ENCODE measurements at places on chromosomes 11 and 22.

- H3K36me3 ChIP-seq = peaks cover 1% of the 10 kb centered on the region
- no peak overlapping the region for H3K4me3 ChIP-seq
- no peaks in the 10 kb centered on the region for H3K27me3 ChIP-seq
- H3K4me1 ChIP-seq = peaks cover 44% of the 10 kb centered on the region
- no peak for DNase-seq
Measured at GRCh38 chr22:36467042-36467810, 14.2 kb downstream of the TXN2 start.

DNA sequence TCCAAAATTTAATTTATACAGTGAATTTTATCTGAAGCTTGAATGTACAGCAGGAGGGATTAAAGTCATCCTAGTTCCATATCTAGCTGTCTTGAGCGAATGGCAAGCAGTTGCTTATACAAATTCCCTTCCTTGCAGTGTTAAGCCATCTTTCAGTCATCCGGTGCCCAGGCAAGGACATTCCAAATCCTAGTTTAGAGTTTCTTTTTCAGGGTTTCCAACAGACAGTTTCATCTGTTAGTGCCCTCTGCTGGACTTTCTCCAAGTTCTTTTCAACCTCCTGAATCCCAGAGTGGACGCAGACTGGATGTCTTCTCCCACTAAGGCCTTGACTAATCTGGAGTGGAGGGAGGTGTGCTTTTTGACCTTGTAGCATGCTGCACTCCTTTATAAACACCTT is 45.4 kb downstream of the GRAMD1B start:
- H3K4me1 ChIP-seq = no peaks in the 10 kb centered on the region
- H3K27ac ChIP-seq = no peak overlapping the region
- H3K27me3 ChIP-seq = no peaks in the 10 kb centered on the region
- no peak for DNase-seq
- no peak overlapping the region for H3K4me3 ChIP-seq

- no peak for DNase-seq
- H3K4me1 ChIP-seq = no peaks in the 10 kb centered on the region
- no peak overlapping the region for H3K27ac ChIP-seq
- H3K36me3 ChIP-seq = no peaks in the 10 kb centered on the region
Measured at GRCh38 chr11:128342511-128343134, 244.7 kb downstream of the ETS1 start.

DNA sequence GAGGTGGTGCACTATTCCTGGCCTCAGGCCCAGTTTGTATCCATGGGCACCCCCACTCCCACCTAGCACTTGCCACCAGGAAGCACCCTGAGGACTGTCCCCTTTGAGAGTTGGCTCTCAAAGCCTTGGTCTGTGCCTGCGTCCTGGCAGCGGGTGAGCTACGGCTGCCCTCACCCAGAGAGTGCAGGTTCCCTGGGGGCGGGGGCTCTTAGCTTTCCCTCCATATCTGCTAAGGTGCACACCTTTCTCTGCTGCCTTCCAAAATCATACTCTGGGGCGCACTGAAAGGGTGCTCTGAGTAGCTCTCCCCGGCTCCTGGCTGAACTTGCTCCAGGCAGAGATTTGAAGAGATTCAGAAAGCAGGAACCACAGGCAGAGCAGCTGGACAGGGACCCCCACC is 7.1 kb downstream of the KCNQ1 start:
- no peak overlapping the region for H3K4me3 ChIP-seq
- H3K27me3 ChIP-seq = no peaks in the 10 kb centered on the region
- no peaks in the 10 kb centered on the region for H3K4me1 ChIP-seq
- no peaks in the 10 kb centered on the region for H3K36me3 ChIP-seq
- DNase-seq = no peak

DNA sequence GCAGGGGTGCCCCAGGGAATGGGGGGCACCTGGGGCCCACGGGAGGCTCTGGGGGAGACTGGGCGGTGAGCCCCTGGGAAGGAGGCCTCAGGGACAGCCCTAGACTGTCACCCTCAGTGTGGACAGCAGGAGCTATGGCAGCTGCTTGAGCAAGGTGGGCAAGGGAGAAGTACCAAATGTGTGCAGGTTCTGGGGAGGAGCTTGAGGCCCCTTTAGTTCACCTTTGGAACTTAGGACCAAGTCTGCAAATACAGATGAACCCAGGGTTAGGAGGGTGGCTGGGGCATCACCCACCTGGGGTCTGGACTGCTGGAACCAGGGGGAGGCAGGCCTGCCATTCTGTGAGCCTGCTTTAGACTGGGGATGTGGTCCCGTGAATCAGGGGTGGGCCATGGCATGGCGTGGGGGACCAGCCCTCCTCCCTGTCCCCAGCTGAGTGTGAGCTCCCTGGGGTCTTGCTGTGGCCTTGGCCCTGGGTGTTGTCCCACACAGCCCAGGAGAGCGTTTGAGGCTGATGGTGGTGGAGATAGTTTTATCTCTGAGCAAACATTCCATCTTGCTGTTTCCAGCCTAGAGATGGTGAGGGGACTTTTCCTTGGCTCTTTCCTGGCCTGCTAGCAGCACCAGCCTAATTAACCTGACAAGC is 122.3 kb downstream of the KCNQ1 start:
- no peaks in the 10 kb centered on the region for H3K36me3 ChIP-seq
- H3K27me3 ChIP-seq = no peaks in the 10 kb centered on the region
- no peak for DNase-seq
- H3K27ac ChIP-seq = no peak overlapping the region
- H3K4me3 ChIP-seq = no peak overlapping the region

GRCh38 chr11:59262177-59262818 is 49.6 kb upstream of the MPEG1 start:
- no peaks in the 10 kb centered on the region for H3K4me1 ChIP-seq
- H3K4me3 ChIP-seq = no peak overlapping the region
- H3K27me3 ChIP-seq = no peaks in the 10 kb centered on the region

DNA sequence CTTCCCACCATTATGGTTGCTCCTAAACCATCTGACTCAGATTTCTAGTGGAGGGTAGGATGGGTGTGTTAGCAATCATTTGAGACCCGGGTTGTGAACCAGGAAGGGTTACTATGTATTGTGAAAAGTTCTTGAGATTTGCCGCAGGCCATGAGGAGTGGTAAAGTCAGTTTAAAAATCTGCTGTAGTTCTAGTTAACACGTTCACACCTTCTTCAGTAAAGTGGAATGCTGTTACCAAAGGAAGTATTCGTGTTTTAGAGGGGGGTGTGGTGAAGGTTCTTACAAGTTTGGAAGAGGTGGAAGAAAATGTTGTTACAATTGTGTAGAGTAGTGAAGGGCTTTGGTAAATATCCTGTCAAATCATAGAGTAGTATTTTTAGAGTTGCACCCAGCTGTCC is 2.6 kb downstream of the MTMR3 start:
- H3K27ac ChIP-seq = no peak overlapping the region
- no peak for DNase-seq
- peaks cover 7% of the 10 kb centered on the region for H3K4me1 ChIP-seq
- no peaks in the 10 kb centered on the region for H3K27me3 ChIP-seq
- no peak overlapping the region for H3K4me3 ChIP-seq
- H3K36me3 ChIP-seq = no peaks in the 10 kb centered on the region

DNA sequence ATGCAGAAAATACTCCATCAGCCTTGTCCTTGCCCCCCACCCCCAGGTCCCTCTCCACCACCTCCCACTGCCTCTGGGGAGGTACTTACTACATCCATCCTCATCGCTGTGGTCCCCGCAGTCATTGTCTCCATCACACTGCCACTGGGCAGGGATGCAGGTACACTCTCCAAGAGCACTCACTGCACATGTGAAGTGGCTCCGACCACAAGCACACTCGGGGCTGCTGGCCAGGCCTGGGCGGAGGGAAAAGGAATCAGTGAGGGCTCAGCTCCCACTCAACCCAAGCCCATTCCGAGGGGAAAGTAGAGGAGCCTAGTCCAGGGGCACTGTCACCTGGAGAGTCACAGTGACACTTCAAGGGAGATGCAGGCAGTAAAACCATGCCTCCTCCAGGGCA is 15.7 kb downstream of the LRP4 start:
- H3K27ac ChIP-seq = no peak overlapping the region
- H3K27me3 ChIP-seq = no peaks in the 10 kb centered on the region
- H3K36me3 ChIP-seq = no peaks in the 10 kb centered on the region
- no peaks in the 10 kb centered on the region for H3K4me1 ChIP-seq
- H3K4me3 ChIP-seq = no peak overlapping the region

GRCh38 chr22:19957445-19957844 is 15.8 kb upstream of the TXNRD2 start:
- H3K27me3 ChIP-seq = no peaks in the 10 kb centered on the region
- H3K36me3 ChIP-seq = no peaks in the 10 kb centered on the region
- H3K27ac ChIP-seq = no peak overlapping the region
- no peak overlapping the region for H3K4me3 ChIP-seq
- peaks cover 7% of the 10 kb centered on the region for H3K4me1 ChIP-seq
- DNase-seq = no peak

DNA sequence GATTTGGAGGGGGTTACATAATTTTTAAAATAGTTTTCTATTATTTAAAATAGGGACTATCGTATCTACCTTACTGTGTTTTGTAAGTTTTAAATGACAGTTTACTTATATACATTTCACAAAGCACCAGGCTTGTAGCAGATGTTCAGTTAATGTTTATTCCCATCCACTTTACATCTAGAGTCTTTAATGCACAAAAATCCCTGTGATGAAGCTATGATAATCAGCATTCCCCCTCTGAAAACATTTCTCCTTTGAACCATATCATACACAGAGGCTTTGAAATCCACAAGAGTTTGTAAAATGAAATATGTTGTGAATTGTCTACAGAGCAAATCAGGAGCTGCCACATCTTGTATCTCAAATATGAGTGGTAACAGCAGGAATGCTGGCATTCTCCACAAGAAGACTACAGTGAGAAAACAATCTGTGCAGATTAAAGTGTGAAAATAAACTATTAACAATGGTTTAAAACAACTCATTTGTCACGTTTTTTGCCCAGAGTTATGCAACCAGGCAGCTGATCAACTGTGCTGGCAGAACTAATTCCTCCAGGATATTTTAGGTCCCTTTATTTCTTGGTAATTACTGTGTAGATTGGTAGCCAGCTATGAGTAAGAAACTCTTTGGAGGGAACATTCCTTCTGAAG is 699.1 kb upstream of the ARHGAP42 start:
- H3K27ac ChIP-seq = no peak overlapping the region
- H3K4me3 ChIP-seq = no peak overlapping the region
- H3K36me3 ChIP-seq = no peaks in the 10 kb centered on the region
- DNase-seq = no peak
- no peaks in the 10 kb centered on the region for H3K4me1 ChIP-seq
- no peaks in the 10 kb centered on the region for H3K27me3 ChIP-seq

DNA sequence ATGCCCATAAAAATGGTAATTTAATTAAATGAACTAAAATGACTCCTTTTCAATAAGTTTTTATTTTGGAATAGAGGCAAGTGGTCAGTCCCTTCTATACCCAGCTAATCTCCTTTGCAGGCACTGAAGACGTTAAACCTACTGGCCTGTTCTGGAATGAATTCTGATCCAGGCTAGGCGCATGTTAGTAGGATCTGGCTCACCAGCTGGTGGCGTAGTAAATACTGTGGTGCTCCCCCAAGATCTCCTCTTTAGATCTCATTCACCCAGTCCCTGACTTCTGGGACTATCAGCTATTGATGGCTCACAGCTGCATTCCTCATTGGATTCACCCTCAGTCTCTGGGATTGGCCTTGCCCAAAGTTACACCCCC is 173.7 kb upstream of the DDI1 start:
- H3K27me3 ChIP-seq = no peaks in the 10 kb centered on the region
- no peaks in the 10 kb centered on the region for H3K4me1 ChIP-seq
- H3K36me3 ChIP-seq = no peaks in the 10 kb centered on the region
- no peak overlapping the region for H3K4me3 ChIP-seq

- no peaks in the 10 kb centered on the region for H3K4me1 ChIP-seq
- no peaks in the 10 kb centered on the region for H3K36me3 ChIP-seq
- no peaks in the 10 kb centered on the region for H3K27me3 ChIP-seq
- H3K27ac ChIP-seq = no peak overlapping the region
- DNase-seq = no peak
Measured at GRCh38 chr11:27857014-27857413, 156.8 kb upstream of the BDNF start.

- no peaks in the 10 kb centered on the region for H3K4me1 ChIP-seq
- no peaks in the 10 kb centered on the region for H3K27me3 ChIP-seq
- no peaks in the 10 kb centered on the region for H3K36me3 ChIP-seq
- DNase-seq = peak; percentile 4
- H3K27ac ChIP-seq = no peak overlapping the region
- no peak overlapping the region for H3K4me3 ChIP-seq
Measured at GRCh38 chr11:2797121-2797711, 88.4 kb downstream of the CDKN1C start.

DNA sequence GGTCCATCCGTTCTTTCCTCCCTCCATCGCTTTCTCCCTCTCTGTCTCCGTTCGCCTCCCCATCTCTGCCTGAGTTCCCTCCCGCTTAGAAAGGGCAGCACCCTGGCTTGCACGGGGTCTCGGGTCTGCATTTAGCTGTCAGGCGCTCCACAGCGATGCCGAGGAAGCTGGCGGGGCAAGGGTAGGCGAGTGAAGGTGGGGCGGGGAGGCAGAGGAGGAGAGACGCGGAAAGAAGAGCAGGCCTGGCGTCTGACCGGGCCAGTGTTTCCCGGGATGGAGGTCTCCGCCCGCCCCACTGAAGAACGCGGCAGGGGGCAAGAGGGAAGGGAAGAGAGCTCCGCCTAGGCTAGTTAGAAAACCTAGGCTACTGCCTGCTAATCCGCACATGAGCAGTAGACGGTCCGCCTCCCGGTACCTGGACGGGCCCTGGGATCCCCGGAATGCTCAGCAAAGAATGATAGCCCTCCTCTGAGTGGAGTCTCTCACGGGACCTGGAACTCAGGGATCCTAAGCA is 3922.5 kb upstream of the OR11H1 start:
- H3K36me3 ChIP-seq = no peaks in the 10 kb centered on the region
- H3K27me3 ChIP-seq = no peaks in the 10 kb centered on the region
- no peaks in the 10 kb centered on the region for H3K4me1 ChIP-seq
- no peak for DNase-seq

GRCh38 chr11:29984544-29984943 is 32.3 kb downstream of the KCNA4 start:
- no peaks in the 10 kb centered on the region for H3K36me3 ChIP-seq
- no peak overlapping the region for H3K4me3 ChIP-seq
- no peak overlapping the region for H3K27ac ChIP-seq
- H3K4me1 ChIP-seq = no peaks in the 10 kb centered on the region
- no peaks in the 10 kb centered on the region for H3K27me3 ChIP-seq
- no peak for DNase-seq
